ENCODE measurements at places on chromosomes 12 and 14.

- DNase-seq: no peak
Observed at GRCh38 chr14:31257244-31257553, 49.6 kb upstream of the HECTD1 start.

GRCh38 chr14:103225476-103225875, 102.2 kb downstream of the TNFAIP2 start:
- DNase-seq: no peak

DNA sequence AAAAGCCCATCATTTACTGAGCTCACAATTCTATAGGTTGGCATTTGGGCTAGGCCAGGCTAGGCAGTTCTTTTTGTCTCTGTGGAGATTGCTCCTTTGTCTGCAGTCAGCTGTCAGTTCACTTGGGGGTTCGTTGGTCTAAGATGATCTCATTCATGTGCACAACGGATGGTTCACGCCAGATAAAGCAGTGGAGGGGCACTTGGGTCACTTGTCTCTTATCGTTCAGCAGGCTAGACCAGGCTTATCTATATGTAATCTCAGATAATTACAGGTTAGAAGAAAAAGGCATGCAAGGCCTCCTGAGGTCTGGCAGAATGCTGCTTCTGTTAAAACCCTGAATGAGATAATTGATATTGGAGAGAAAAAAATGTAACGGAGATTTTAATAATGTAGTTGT, 119.0 kb upstream of the ATP2B1 start:
- no peak for DNase-seq

- no peak for DNase-seq
Observed at GRCh38 chr12:111826992-111827391, 15.0 kb upstream of the MAPKAPK5 start.

DNA sequence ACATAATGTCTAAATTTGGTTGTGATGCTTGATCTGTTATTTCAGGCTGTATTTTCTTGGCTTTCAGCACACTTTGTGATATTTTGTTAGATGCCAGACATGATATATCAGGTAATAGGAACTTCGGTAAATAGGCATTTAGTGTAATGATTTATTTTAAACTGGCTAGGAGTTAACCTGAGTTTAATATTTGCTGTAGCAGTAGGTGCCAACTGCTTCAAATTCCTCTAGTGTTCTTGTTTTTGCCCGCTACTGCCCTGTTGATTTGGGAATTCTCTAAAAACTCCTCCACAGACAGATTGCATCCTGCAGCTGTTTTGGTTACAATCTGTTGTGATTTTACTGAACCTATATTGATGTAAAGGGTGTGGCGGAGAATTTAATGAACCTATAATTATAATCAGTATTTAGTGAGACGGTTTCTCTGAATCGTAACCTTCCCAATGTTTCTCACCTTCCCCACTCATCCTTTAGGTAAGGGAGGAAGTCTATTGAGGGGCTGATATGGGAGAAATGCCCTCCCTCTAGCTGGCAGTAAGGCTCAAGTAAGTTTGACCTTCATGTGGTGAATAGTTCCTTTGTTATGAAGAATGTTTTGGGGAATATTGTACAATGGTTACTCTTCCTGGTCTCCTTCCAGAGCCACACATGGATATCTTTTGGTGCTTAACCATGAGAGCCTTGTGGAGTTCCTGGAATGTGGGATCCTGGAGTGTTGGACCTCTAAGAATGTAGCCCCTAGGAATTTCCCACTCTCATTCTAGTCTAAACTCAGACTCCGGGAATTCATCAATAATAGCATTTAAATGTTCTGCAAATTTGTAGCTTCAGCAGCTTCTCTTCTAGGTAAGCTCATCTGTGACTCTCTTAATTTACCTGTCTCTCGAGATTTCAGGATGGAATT, 634.1 kb downstream of the FSCB start:
- no peak for DNase-seq

DNA sequence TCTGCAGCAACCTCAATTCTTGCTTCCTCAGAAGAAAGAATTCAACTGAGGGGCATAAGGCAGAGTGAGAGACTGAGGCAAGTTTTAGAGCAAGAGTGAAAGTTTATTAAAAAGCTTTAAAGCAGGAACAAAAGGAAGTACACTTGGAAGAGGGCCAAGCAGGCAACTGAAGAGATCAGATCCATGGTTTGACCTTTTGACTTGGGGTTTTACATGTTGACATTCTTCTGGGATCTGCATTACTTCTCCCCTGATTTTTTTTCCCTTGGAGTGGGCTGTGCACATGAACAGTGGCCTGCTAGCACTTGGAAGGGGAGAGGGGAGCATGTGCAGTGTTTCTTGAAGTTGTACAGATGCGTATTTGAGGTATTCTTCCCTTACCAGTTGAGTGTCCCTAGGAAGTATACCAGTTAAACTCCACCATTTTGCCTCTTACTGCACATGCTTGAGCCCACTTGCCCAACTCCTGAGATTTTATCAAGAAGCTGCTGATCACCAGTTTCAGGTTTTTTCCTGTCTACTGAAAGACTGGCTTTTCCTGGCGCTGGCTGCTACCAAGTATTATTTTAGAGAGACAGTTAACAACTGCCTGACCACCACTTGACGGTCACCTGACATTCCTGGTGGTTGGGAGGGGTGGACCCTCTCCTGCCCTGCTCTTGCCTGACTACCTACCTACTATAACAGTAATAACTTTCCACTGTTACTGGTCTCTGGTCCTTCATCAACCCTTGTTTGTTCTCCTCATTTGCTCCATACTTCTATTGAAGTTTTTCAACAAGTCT, 26.0 kb upstream of the TMTC2 start:
- no peak for DNase-seq

DNA sequence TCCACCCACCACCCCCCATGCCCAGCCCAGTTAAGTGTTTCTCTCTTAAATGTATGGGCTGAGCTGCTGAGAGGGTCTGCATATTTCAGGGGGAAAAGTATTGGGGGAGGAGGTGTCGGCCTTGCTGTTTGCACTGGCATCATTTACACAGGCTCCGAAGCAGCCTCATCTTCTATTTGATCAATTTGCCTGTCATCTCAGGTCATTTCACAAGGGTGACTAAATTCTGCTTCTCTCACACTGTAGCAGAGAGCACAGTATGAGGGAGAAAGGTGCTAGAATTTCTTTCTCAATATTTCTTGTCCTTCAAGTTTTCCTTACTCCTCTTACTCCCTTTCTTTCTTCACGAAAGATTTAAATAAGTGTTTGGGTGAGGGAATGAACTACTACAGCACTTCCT, 135.9 kb downstream of the AACS start:
- DNase-seq: no peak

GRCh38 chr14:106309423-106309822, 783.0 kb downstream of the TMEM121 start:
- no peak for DNase-seq

DNA sequence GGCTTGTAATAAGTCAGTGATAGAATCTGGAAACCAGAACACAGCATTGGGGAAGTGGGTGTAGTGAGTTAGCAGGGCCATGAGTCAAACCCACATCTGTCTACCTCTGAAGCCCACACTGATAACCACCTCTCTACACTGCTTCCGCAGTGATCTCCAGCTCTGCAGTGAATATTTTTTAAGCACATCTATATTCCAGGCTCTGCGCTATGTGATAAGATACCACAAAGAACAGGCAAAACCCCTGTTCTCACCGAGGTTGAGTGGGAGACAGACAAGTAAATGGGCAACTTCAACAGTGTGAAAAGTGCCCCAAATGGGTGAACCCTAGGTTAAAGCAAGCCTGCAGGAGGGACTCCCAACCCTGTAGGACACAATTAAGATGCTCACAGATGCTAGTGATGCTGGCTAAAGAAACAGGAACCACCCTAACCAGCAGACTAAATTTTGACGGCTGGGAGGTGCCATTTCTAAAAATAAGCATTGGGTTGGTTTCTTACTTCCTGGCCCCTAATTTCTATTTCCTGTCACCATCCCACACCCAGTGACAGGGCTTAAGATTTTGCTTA, 375.0 kb downstream of the DPF3 start:
- peak; percentile 33 for DNase-seq

- DNase-seq: peak; percentile 42
Observed at GRCh38 chr12:49903700-49904423, at the start of gene FAIM2. FAIM2 (minus strand) TSS chr12:49903900; CDS start chr12:49903792, 108 bp downstream.

Measured in GM12891 (cell line).